Stimulated activated CD8-positive, alpha-beta memory T cell treated with anti-CD3 and anti-CD28 coated beads, Interleukin-12 subunit alpha, Interleukin-12 subunit beta, amount 100 ng/mL, for 1 hour (primary cell): ENCODE measurements at places on chromosomes 7 and 10.

DNA sequence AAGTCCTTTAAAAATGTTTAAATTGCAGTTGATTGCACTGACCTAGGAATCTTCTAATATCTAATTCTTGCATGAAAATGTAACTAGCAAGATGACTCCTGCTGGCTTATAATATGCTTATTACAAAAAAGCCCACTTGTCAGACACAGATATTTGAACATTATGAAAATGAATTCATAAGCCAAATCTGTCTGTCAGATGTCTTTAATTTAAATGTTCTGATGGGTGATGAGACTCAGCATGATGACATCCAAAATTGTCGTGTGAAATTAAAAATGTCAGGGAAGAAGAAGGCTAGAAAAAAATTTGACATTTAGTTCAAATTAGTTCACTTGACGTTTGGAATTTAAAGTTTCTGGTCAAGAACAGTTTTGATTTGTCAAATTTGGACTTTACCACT is 277.8 kb downstream of the PHF14 start:
- DNase-seq: no peak

GRCh38 chr10:107520348-107520747 is 355.8 kb upstream of the SORCS1 start:
- DNase-seq: no peak

DNA sequence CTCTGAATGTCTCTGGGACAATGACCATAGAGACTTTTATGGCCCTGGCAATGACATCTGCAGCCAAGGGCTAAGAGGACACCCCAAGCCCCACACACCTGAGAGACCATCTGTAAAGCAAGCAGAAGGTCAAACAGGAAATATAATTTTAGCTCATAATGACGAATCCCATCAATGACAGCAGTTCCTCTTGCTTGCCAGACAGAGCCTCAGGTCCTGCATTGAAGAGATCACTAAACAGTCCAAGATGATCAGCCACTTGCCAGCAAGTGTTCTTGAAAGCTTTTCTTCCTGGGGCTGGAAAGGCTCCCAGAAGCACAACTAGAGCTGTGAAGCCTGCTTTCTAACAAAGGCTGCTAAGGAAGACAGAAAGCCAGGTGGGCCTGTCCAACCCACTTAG is 993.7 kb upstream of the AUTS2 start:
- DNase-seq: no peak

DNA sequence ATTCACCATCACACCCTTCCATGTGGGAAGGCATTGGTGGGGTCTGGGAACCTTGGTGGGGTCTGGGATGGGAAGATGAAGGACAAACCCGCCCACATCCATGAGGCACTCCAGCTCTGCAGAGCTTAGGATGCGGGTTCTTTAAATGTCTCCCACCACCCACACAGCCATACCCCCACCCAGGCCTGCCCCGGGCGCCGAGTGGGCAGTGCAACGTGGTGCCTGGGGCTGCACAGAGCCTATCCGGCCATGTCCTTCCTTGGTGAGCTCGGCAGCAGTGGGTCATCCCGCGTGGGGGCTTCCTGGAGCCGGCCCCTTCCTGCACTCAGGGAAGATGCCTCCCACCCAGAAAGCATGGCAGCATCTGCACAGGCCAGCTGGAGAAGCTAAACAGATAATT is 163.5 kb upstream of the TCERG1L start:
- DNase-seq: no peak

GRCh38 chr10:82565197-82565575 is 690.2 kb downstream of the NRG3 start:
- no peak for DNase-seq

DNA sequence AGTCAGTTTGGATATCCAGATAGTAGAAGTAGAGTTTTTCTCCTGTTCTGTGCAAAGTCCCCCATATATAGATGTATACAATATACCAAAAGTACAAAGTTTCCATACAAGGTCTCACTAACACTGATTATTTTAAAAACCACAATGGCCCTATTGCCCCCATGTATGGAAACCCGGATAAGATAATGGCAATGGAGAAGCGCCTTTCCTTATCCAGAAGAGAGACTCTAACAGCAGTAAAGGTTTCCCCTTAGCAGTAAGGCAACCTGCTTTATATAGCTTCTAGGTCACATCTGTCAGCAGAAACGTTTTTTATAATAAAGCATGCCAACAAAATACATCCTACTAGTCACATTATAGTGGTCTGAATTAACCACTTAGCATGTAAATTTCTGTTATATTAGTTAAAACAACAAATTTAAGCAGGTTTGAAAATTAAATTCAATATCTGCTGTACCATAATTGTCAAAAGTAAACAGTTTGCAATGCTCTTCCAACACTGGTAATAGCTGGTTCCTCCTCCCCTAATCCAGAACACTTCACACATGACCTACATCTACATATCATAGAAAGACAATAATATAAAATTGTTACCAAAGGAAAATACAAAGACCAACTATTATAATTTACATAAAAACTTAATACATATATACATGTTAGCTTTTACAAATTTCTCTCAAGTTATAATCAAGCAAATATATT is 22.4 kb downstream of the USP6NL start:
- DNase-seq: no peak

DNA sequence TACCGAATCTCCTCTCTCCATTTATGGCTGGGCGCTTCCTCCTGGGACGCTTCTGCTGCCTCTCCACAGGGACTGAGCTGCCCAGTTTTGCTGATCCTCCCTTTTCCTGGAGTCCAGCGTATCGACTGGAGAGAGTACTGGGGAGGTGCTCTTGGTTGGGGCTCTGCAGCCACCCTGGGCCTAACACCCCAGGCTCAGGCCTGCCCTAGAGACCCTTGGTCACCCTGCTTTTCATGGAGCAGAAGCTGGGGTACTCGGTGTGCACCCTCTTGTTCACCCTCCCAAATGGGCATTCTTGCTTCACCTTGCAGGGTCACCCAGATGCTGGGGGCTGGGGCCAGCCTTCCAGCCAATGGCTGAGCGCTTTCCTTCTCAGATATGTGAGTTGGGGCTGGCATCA is 88.8 kb upstream of the RET start:
- DNase-seq: no peak

DNA sequence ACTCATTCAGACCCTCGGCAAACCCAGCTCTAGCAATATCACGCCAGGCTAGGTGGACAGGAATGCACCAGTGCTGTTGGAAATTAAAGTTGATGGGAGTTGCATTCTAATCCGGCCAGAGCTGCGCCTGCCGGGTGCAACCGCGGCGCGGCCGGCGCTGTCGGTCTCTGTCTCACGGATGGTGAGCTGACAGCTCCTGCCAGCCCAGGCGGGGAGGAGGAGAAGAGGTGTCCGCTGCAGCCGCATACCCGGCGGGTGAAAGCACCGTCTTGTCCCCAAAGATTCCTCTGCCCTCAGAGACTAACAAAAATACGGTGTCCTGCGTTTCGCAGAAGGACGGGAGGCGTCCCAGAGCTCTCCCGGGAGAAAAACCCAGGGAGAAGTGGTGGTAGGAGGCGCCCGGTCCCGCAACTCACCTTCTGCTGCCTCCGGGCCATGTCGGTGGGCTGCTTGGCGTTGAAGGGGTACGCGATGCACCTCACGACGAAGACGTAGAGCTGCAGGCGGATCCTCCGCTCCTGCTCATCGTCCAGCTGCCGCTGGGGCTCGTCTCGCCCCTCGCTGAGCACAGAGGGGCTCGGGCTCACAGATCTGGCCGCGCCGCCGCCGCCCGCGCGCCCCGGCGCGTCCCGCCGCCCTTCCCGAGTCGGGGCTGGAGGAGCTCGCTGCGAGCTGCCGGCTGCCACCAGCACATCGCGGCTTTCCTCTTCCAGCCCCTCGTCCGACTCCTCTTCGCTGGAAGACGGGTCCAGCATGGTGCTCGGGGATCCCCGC is 490 bp downstream of the CADPS2 start:
- no peak for DNase-seq

DNA sequence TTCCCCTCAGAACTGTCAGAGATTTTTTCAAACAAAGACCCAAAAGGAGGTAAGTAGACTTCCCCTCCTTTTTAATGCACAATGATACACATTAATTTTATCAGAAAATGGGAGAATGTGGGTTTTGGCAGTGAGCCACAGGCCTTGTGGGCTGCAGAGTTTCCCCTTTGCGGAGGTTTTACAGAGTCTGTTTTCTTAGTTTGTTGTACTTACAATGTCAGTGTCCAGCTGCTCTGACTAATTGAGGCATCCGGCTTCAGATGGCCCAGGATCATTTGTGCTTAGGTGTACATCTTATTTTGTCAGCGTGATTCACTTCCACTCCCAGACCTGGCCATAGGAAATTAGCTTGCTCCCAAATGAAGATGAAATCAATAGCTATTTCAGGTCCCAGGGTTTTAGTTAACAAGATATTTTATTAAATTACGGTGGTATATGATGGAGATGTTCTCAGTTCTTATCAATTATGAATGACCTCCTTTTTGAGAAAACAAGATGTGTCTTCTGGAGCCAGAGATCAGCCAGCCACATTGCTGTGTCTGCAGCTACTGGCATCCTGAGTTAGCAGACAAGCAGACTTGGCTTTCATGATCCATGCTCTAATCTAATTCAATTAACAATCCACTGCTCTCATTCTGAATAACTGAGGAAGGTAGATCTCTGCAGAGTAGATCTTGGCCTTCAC is 1086.6 kb upstream of the SORCS1 start:
- DNase-seq: no peak

DNA sequence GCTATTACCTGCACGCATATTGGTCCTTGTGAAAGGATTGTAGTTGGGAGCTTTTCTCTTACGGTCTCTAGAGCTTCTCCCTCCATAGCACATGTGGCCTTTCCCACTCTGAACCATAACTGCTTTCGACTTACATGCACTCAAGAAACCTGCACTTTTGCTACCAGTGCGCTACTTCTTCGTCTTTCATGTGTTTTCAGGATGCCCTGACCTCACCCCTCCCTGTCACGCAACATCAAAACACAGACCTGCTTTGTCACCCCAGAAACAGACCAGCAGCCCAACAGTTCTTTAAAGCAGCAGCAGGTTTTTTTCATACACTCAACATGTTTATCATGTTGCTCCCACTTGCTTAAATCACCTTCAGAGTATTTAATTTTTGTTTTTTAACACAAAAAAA is 243.5 kb upstream of the TCF7L2 start:
- no peak for DNase-seq

- no peak for DNase-seq
Measured at GRCh38 chr7:10855583-10855982, 118.1 kb upstream of the PHF14 start.
